Left renal cortex interstitium (tissue), 4 donors: ENCODE measurements at places on chromosomes 7 and 10. TPM values are rescaled to one million over a fixed set of nuclear protein-coding genes. Genes with fewer than 3 reads are reported as not detected.
A peak's percentile ranks its signal among the peaks of the same experiment; 100 is the strongest.

DNA sequence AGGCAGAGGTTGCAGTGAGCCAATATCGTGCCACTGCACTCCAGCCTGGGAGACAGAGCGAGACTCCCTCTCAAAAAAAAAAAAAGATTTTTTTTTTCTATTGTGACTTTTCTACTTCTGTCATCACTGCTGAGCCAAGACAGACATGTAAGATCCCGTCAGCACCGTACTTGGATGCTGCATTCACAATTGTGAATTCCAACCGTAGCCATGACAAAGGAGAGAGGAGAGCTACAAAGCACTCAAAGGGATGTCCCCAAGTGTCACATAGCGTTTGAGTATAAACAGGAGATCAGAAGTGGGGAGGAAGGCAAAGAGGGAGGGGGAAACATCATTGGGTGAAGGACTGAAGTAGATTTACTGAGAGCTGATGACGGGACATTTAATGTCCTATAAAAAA lies 144.2 kb downstream of the PRPF18 start:
- DNase-seq: no peak

The FGFR2 gene
- polyA plus RNA-seq: 110 TPM

DNA sequence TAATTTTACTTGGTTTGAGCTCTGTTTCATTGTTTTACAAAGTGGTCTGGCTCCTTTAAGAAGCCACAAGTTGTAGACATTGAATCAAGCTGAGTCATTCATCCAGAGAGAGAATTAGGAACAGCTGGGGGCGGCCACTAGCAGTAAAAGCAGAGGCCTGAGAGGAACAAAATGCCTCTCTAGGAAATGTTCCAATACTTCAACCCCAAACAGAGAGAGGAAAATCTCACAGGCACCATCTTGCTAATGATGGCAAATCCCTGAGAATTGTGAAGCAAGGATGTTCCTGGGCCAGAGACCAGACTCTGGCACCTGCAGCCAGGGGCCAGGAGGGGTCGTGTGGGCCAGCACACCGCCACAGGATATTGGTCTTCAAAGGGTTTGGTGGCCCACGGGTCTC lies 26.5 kb upstream of the TRIL start:
- DNase-seq: no peak

DNA sequence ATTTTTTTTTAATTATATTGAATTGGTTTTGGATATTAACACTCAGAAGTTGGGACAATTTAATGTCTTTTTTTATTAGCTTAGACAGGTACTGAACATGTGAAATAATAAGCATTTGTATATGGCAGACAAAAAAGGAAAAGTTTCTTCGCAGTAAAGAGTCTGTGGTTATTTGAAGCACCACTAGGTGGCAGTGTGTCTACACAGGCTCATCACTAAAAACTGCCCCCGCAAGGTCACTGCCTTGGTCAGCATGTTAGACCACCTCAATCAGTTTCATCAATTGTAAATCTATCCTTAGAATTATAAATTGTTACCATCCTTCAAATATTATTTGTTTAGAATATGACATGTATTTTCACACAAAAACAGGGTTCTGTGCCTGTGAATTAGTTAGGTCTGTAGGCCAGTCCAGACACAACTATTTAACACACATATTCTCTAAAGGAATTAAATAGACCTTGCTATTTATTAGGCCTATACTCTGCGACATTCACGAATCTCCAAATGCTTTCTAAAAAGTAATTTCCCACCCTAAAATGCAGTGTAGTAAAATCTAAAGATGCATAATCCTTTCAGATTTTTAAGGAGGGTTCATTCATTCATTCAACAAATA lies 17.0 kb downstream of the PNLIPRP3 start:
- DNase-seq: peak; percentile 6

DNA sequence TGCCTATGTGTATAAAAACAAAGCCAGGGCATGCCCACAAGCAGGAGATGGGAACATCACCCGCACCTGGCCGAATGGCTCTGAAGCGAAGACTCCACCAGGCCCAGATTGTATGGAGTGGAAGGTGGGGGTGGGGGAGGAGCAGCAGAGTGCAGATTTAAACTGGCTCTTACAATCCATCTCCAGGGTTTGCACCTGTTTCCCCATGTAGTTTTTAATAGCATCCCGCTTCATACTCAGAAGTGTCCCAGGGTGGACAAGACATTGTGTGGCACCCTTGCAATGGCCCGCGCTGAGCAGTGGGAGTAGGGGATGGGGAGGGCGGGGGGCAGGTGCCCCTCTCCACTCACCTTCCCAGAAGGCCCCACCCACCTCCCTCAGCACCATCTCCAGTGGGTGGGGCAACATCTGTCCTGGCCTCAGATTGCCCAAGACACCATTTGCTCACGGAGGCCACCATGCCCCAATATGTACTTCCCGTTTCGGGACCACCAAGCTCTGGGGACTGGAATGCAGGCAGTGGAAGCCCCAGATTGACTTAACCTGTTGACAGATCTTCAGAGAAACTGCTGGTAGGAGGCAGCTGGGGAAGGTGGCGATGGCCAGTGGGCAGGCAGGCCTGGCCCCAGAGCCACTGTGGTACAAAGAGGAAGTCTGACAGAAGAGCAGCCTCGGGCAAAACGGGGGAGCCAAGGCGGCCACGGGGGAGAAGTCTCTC lies 23.0 kb downstream of the VSIR start:
- DNase-seq: no peak

- DNase-seq: no peak
These were observed 381.8 kb upstream of the NFE2L3 start for GRCh38 chr7:25770235-25770634.

- DNase-seq: no peak
These were observed 21.4 kb upstream of the ZNF273 start for GRCh38 chr7:64881461-64882287.

The GNGT1 gene
- 0.21 TPM for polyA plus RNA-seq

The MXI1 gene
- polyA plus RNA-seq: 44.7 TPM

DNA sequence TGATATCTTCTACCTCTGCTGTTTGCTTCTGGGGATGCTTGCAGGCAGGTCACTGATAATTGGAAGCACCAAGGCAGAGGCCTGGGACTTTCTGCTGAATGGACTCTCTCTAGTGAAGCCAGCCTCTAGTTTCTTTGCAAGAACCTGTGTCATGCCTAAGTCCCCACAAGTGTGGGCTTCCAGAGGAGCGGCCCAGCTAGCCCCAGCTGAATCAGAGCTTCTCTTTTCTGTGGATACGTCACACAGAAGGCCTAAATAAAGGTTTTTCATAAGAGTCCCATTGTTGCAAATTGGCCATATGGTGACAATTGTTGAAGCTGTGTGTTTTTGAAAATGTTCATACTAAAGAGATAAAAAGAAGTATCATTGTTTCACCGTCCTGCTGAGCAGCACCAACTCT lies 6.8 kb upstream of the OPALIN start:
- DNase-seq: no peak

The TRIM73 gene
- polyA plus RNA-seq: 2.2 TPM

DNA sequence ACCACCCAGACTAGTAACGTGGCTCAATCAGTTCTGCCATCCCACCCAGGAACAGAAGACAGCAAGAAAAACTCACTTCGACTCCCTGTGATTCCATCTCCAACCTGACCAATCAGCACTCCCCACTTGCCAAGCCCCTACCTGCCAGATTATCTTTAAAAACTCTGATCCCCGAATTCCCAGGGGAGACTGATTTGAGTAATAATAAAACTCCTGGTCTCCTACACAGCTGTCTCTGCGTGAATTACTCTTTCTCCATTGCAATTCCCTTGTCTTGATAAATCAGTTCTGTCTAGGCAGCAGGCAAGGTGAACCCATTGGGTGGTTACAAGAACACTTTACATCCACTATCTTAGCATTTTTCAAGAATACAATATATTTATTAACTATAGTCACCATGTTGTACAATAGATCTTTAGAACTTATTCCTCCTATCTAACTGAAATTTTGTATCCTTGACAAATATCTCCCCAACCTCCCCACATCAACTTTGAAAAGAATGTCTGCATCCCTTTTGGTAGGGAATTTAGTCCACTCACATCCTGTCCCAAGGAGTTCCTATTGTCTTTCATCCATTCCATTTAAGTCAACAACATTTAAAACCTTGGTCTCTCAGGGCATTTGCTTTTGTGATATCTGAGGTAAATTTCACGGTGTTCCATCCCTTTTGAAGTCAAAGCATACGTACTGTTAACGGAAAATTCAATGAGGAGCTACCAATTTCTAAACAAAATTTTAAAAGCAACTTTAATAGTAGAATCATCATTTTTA lies 163.7 kb downstream of the MACC1 start:
- DNase-seq: no peak

The C10orf143 gene
- 6.1 TPM for polyA plus RNA-seq

- DNase-seq: no peak
These were observed 45.2 kb downstream of the MICALL2 start for GRCh38 chr7:1413936-1414639.

The TEX47 gene
- not detected for polyA plus RNA-seq

The APBB1IP gene
- polyA plus RNA-seq: 1.3 TPM

DNA sequence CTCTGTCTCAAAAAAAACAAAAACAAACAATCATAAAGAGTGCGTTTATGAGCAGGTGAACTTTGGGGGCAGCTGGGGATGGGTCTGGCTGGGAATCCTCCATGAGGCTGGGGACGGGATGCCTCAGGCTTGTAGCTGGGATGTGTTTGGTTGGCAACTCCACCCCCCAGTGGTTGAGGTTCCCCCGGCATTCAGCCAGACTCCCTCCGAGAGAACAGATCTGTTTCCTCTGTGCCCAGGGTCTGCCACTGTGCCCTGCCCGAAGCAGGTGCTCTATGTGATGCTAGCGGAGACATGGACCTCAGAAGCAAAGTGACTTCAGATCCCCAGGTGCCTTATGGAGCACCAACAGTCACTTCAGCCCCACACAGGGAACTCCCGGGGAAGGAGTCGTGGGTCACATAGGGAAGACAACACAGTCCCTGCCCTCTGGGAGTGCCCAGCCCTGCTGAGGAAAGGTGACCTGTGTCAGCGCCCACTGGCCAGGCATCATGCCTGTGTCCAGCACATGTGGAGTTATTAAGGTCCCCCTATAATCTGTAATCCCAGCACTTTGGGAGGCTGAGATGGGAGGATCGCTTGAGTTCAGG lies 29.3 kb upstream of the GTF2IRD1 start:
- DNase-seq: no peak

DNA sequence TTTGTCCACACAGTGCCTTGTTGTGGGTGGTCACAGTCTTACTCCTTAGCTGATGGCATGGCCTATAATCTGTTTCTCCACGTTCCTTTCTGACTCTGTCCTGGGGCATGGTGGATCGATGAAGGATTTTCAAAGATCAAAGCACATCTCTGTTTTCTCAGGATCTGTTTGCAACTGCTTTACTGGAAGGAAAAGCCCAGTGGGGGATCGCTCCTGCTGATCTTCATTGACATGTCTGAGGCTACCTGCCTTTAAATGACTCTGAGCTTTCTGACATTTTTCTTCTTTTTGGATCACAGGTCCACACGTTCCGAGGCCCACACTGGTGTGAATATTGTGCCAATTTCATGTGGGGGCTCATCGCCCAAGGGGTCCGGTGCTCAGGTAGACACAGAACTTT lies 68.0 kb upstream of the PRR15 start:
- no peak for DNase-seq

DNA sequence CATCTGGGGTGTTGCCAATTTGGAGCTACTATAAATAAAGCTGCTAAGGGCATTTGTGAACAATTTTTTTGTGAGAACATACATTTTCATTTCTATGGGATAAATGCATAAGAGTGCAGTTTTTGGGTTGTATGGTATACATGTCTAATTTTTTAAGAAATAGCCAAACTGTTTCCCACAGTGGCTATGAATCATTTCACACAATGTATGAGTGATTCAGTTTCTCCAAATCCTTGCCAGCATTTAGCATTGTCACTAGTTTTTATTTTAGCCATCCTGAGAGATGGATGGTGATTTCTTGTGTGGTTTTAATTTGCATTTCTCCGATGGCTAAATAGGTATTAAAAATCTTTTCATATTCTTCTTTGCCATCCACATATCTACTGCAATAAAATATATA lies 105.3 kb downstream of the AMPH start:
- no peak for DNase-seq

- DNase-seq: no peak
These were observed 16.3 kb downstream of the REEP3 start for GRCh38 chr10:63537536-63537935.

- no peak for DNase-seq
These were observed 398.8 kb upstream of the KLF6 start for GRCh38 chr10:4183761-4184261.

DNA sequence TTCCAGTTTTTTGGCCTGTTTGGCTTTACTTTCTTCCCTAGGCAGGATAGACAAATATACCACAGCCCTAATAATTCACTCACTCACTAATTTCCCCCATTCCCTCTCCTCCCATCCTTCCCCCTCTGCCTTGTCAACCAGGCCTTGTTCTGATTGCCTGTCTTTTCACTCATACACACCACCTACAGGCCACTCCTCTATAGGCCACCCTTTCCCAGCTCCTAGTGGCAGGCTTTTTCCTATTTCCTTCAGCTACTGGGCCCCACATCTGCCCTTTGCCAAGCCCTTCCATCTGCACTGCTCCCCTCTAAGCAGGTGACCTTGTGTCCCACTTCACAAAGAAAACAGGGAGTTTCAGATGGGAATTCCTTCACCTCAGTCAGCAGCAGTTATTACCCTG lies 59.8 kb upstream of the MSRB2 start:
- DNase-seq: no peak

DNA sequence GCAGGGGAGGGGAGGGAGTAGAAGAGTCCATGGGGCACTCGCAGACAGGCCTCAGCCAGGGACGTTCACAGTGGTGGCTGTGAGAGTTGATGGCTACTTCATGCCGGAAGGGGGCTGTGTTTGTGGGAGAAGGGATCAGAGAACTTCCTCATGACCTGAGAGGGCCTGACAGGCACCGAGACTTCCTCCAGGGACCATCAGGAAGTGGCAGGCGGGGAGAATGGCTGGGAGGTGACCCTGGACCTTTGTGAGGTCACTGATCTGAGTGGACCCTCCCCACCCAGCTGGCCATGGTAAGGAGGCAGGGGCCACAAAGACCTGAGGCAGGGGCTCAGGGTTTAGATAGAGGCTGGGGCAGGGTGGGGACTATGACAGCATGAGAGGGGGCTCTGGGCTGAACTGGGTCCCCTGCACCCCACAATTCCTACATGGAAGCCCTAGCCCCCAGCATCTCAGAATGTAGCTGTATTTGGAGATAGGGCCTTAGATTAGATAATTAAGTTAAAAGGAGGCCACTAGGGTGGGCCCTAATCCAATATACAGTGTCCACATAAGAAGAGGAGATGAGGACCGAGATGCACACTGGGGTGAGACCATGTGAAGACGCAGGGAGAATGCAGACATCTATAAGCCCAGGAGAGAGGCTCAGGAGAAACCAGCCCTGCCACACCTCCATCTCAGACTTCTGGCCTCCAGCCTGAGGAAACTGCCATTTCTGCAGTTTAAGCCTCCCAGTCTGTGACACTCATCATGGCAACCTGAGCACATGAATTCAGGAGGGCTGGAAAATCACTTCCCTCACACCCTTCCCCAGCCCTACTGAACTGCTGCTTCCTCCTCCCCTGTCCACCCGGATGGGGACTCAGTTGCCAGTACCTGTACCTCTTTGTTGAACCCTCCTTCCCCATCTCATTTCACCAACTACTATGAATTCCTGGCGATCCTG lies 273.9 kb upstream of the ZNF32 start:
- no peak for DNase-seq

GRCh38 chr10:96752375-96752774 lies 32.1 kb upstream of the PIK3AP1 start:
- DNase-seq: no peak

- DNase-seq: no peak
These were observed 99.0 kb upstream of the PDE1C start for GRCh38 chr7:32169228-32169627.
